ENCODE measurements at places on chromosomes 4 and X. TPM values are rescaled to one million over a fixed set of nuclear protein-coding genes. Genes with fewer than 3 reads are reported as not detected.

GRCh38 chr4:28167411-28167810, 1306.8 kb downstream of the STIM2 start:
- no peak for DNase-seq
- H3K4me1 ChIP-seq: no peaks in the 10 kb centered on the region
- no peaks in the 10 kb centered on the region for H3K27me3 ChIP-seq
- no peak overlapping the region for H3K4me3 ChIP-seq
- H3K36me3 ChIP-seq: no peaks in the 10 kb centered on the region

DNA sequence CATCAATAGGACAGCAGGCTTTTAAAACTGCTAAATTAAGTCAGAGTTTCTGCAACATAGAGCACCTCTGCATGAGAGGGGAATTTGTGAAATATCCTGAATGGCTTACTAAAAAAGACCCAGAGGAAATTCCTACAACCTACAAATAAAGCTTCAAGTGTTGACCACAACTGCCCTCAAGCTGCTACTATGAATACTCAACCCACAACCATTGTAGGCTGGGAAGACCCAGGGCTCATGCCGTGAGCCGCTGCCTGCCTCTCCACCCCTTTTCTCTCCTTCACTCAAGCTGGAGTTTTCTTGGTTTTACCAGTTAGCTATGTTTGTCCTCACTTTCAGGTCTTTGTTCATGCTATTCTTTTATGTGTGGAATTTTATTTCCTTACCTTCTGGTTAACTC, 151.6 kb downstream of the EMCN start:
- H3K27ac ChIP-seq: no peak overlapping the region
- H3K27me3 ChIP-seq: no peaks in the 10 kb centered on the region
- no peaks in the 10 kb centered on the region for H3K4me1 ChIP-seq
- H3K36me3 ChIP-seq: no peaks in the 10 kb centered on the region
- H3K4me3 ChIP-seq: no peak overlapping the region
- DNase-seq: no peak

GRCh38 chrX:45623266-45623665, 422.6 kb upstream of the DIPK2B start:
- no peak overlapping the region for H3K4me3 ChIP-seq
- peaks cover 24% of the 10 kb centered on the region for H3K36me3 ChIP-seq
- H3K4me1 ChIP-seq: peaks cover 20% of the 10 kb centered on the region
- no peak overlapping the region for H3K27ac ChIP-seq
- peaks cover 19% of the 10 kb centered on the region for H3K27me3 ChIP-seq

PAGE1 gene
- total RNA-seq: not detected

GRCh38 chrX:124467202-124467601, 120.8 kb downstream of the SH2D1A start:
- H3K27me3 ChIP-seq: no peaks in the 10 kb centered on the region
- no peaks in the 10 kb centered on the region for H3K4me1 ChIP-seq
- no peaks in the 10 kb centered on the region for H3K36me3 ChIP-seq

GRCh38 chr4:1206299-1207156, 34.1 kb upstream of the SPON2 start:
- H3K27ac ChIP-seq: peak overlapping the region; percentile 19
- no peak for DNase-seq
- no peak overlapping the region for H3K4me3 ChIP-seq
- no peaks in the 10 kb centered on the region for H3K36me3 ChIP-seq

- peaks cover 2% of the 10 kb centered on the region for H3K36me3 ChIP-seq
- H3K4me1 ChIP-seq: no peaks in the 10 kb centered on the region
- no peak overlapping the region for H3K4me3 ChIP-seq
- no peaks in the 10 kb centered on the region for H3K27me3 ChIP-seq
- no peak for DNase-seq
Measured at GRCh38 chr4:135824759-135825296, 1623.2 kb upstream of the PABPC4L start.
